ENCODE measurements at places on chromosomes 1 and 21. TPM values are rescaled to one million over a fixed set of nuclear protein-coding genes. Genes with fewer than 3 reads are reported as not detected.

DNA sequence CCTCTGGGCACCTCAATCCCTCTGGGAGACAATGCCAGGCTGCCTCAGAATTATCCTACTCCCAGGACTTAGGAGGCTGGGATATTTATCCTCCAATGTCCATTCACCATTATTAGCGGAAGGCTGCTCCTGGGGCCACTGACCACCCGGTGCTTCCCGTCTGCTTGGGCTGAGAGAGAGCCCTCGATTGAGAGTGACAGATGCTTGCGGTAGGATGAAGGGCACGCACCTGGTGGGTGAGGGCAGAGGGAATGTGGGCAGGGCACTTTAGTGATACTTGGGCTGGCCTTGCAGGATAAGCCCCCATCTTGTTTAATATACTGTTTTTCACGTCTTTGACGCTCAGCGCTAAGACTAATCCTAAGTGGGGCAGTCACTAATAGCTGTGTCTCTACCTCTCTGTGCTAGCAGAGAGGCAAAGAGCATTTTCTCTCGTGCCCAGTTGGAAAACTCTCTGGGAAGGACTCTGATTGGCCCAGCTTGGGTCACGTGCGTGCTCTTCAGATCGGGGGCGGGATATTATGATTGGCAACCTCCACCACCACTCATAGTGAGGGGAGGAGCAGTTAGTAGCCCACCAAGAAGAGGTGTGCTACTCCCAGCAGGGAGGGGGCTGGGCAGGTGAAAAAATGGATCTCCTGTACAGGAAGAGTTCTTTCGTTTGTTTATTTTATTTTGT lies 10.6 kb upstream of the PARS2 start:
- DNase-seq = no peak

DNA sequence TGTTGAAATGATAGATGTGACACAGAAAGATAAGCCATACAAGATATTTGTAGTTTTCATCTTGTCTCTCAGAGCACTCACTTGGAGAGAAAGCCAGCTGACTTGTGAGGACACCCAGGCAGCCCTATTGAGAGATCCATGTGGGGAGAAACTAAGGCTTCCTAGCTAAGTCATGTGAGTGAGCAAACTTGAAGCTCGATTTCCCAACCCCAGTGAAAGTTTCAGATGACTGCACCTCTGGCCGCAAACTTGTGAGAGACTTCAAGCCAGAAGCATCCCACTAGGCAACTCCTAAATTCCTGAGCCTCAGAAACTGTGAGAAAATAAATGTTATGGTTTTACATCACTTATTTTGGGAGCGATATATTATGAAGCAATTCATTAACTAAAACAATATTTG lies 832.3 kb downstream of the LTN1 start:
- no peak for DNase-seq

DNA sequence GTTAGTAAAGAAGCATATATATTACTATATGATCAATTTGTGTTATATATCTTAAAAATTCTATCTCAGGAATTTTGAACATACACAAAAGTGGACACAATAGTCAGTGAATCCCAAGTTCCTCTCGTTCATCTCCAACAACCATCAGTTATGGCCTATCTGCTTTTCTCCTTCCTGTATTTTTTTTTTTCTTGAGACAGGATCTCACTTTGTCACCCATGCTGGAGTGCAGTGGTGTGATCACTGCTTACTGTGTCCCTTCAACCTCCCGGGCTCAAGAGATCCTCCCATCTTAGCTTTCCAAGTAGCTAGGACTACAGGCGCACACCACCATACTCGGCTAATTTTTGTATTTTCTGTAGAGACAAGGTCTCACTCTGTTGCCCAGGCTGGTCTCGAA lies 9.4 kb downstream of the SPEN start:
- DNase-seq = no peak

DNA sequence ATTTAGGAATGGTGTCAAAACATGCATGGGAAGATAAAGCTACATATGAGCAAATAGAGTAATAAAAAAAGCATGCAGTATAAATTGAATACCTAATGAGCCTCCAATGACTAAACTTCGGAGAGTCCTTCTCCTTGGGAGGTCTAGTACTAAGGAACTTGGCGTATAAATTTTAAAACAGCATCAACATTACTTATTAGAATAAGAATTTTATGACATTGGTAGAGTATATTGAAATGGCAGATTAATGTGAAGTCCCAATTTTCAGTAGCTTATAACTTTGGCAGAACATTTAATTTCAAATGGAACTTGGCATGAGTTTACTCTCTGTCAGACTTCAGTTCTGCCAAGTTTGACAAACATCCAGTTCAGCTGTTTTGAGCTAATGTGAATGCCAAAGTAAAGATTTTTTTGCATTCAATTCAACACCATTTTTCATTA lies 104.7 kb upstream of the RGS18 start:
- DNase-seq = peak; percentile 65

- DNase-seq = no peak
Measured at GRCh38 chr1:151108331-151108730, 37.8 kb downstream of the GABPB2 start.

DNA sequence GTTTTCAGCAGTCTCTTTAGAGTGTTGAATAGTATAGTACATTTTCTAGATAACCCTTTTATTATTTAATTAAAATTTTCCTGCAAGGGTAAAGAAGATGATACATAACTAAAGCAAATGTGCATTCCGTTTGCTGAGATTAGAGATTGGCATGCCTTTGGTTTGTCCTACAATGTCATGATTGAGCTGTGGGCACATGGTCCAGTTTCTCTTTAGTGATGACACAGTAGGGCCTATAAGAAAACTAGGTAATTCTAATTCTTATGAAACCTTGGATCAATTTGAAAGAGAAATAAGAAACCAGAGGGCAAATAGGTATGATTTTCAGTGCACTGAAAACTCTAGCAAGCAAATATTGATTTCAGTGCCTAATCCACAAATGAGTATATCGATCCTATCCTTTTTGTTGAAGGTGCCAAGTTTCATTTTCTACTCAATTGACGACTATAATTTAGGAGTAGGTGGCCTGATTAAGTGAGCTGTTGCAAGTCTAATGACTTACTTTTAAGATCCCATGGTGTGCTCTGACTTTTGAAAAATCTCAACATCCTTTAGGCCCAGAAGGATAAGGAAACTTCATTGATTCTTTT lies 128.0 kb upstream of the KCNK1 start:
- no peak for DNase-seq

DNA sequence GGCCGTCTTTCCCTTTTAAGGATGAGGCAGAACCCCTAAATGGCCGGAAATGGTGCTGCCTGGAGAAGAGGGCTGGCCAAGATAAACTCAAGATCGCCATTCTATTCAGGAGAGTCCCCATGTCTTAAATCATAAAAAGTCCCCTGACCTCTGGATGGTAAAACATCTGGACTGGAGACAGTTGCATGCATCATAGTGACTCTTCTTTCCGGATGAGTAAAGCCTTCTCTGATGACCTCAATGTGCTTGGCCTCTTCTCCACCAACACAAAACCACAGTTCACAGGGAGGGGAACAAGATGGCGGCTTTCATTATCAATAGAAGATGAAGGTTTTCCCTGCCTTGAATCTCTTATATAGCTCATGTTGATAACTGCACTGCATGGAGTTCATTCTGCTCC lies 27.5 kb upstream of the H6PD start:
- DNase-seq = no peak

- peak; percentile 6 for DNase-seq
Measured at GRCh38 chr1:202505356-202505755, 156.9 kb downstream of the PPP1R12B start.

GRCh38 chr1:82931006-82931405 lies 1067.9 kb downstream of the TTLL7 start:
- no peak for DNase-seq

- no peak for DNase-seq
Measured at GRCh38 chr21:43974791-43975468, 37.2 kb upstream of the TRAPPC10 start.

DNA sequence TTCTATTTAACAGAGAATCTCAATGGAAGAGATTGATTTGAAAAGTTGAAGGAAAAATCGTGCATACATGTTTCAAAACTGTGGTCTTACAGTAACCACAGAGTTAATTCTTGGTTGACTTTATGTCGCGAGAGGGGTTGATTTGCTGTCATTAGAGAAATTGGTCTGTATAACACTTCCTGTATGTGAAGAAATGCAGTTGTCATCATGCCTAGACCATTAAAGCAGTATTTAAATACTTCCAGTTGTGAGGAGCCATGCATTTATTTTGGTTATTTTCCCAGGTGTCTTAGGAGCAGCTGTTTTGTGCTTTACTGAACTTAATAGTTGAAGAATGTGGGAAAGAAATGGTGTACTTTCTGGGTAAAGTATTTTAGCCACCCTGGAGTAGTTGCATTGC lies 76.2 kb downstream of the NFIA start:
- no peak for DNase-seq

DNA sequence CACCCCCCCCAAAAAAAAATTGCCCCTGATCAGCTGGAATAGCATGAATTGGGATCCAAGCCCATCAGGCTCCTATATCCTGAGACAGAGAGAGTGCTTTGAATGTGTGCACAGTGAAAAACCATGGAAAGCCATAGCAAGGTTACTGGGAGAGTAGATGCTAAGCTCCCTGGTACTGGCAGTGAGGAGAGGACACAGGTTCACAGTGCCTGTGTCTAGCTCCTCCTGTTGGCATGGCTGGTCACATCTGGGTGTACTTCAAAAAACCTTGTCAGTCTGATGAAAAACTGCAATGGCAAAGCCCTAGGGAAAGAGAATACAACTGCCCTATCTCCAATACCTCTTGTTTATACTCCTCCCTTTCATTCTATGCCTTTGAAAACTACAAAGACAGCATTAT lies 12.9 kb downstream of the COPA start:
- DNase-seq = no peak

GRCh38 chr1:230125640-230126528 lies 58.8 kb downstream of the GALNT2 start:
- no peak for DNase-seq

- no peak for DNase-seq
Measured at GRCh38 chr1:162649583-162649982, 17.3 kb downstream of the DDR2 start.

DNA sequence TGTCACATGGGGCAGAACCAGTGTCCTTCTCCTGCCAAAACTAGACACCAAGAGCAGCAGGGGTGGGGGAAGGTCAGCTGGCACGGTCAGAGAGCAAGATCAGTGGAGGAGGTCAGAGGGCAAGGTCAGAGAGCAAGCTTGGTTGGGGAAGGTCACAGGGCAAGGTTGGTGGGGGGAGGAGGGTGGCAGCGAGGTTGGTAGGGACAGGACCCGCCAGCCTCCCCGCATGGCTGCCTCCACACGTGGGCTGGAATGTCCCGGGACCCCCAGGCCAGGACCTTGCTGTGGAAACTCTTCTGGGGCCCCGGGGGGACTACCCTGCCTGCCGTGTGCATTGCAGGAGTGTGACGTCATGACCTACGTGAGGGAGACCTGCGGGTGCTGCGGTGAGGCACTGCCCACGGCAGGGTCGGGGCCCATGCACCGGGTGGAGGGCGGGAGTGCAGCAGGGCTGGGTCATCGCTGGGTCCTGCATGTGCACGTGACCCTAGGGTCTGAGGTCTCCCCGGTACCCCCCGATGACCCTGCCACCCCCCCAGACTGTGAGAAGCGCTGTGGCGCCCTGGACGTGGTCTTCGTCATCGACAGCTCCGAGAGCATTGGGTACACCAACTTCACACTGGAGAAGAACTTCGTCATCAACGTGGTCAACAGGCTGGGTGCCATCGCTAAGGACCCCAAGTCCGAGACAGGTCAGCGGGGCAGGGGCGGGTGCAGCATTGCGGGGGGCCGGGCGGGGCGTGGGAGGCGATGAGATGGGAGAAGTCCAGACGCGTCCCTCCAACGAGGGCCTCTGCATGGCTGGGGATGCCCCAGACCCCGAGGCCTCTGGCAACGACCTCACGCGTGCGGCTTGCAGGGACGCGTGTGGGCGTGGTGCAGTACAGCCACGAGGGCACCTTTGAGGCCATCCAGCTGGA lies 27.3 kb downstream of the COL6A2 start:
- DNase-seq = no peak

GRCh38 chr1:2482588-2482987 lies 6.5 kb downstream of the PLCH2 start:
- no peak for DNase-seq

GRCh38 chr1:173688300-173688699 lies 18.6 kb upstream of the ANKRD45 start:
- no peak for DNase-seq

DNA sequence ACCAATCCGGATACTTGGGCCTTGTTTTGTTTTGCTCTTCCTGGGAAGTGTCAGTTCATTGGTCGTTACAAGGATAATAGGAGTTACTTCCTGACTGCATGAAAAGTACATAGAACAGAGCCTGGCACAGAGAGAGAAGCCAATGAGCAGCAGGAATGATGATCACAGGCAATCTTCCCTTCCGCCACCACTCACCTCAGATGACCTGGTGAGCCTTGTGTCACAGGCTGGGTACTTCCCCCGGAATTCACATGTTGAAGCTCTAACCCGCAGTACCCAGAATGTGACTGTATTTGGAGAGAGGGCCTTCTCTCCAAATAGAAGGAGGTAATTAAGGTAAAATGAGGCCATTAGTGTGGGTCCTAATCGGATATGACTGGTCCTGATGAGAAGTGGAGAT lies 18.8 kb upstream of the GPR137B start:
- DNase-seq = no peak

GRCh38 chr21:42084079-42084478 lies 13.0 kb downstream of the UMODL1 start:
- DNase-seq = no peak

GRCh38 chr1:30739601-30740000 lies 16.2 kb upstream of the MATN1 start:
- DNase-seq = no peak

DNA sequence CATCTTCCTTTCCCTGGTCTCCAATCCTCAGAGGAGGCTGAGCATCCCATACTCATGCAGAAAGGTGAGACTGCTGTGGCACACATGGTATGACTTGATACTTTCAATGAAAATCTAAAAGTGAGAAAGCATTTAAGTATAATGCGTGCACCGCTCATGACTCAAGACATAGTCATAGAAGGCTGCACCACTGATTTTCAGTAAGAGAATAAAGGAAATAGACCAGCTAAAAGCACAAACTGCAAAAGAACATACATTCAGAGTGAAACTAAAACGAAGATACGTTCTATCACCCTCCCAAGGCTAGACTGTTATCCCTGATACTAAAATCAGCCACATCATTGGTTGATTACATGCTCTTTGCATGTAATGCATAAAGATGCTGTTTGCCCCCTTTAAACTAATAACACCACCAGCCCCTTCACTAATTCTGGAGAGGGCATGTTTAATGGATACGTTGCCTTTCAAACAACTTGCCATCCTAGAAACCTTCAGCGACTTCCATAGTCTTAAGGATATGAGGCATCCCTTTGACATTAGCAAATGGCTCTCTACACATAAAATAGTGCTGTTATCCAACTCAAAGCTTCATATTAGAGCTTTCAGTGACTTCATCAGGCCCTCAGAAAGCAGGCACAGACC lies 2.1 kb downstream of the PLD5 start:
- no peak for DNase-seq

Gene SEMA6C
- 120 TPM for polyA plus RNA-seq

Gene SERTAD4
- 2.7 TPM for polyA plus RNA-seq

Gene SLC5A9
- 1.4 TPM for polyA plus RNA-seq

Gene DDAH1
- 50.0 TPM for polyA plus RNA-seq

Gene PPP2R5A
- 26.6 TPM for polyA plus RNA-seq

Gene TRAF3IP3
- 2.8 TPM for polyA plus RNA-seq

Gene F5
- polyA plus RNA-seq = 0.26 TPM

Gene TRIM46
- 0.40 TPM for polyA plus RNA-seq

Gene RGS13
- polyA plus RNA-seq = 0.15 TPM

Gene VSIG8
- not detected for polyA plus RNA-seq

Measured in hindlimb muscle (tissue), 1 donor.